IMR-90 (cell line): ENCODE measurements at places on chromosomes 11 and 22. TPM values are rescaled to one million over a fixed set of nuclear protein-coding genes. Genes with fewer than 3 reads are reported as not detected.

DNA sequence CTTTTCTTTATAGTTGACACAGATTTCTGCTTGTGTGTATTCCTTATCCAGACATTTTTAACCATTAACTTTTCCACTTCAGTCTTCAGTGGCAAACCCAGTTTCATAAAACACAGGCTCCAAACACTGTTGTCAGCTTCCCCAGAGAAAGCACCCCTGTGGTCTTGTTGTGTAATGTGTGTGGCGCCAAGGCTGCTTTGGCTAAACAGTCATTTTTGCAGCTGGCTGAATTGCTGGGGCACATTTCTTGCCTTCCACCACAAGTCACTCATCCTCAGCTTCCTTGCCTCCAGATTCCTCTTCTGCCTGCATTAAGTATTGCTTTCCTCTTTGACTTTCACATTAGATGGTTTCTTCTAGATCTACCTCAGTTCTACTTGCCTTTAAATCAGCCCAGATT lies 40.5 kb downstream of the ARHGAP1 start:
- DNase-seq, result peak; percentile 84

DNA sequence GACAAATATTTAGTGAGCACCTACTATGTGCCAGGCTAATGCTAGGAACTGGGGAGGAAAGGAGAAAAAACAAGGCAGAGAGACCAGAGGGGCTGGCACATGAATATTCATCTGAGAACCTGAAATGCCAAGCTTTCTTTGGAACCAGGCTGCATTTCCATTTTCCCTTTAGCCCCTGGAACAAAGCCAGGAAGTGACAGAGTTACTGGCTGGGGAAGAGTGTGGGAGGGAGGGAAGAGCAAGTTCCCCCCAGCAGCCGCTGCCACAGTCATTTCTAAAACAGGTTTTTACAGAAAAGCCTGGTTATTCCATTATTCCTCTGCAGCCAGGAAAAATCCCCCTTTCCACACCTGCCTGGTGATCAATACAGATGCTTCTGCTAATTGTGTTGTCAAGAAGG lies 97.0 kb downstream of the SPON1 start:
- DNase-seq, result no peak

DNA sequence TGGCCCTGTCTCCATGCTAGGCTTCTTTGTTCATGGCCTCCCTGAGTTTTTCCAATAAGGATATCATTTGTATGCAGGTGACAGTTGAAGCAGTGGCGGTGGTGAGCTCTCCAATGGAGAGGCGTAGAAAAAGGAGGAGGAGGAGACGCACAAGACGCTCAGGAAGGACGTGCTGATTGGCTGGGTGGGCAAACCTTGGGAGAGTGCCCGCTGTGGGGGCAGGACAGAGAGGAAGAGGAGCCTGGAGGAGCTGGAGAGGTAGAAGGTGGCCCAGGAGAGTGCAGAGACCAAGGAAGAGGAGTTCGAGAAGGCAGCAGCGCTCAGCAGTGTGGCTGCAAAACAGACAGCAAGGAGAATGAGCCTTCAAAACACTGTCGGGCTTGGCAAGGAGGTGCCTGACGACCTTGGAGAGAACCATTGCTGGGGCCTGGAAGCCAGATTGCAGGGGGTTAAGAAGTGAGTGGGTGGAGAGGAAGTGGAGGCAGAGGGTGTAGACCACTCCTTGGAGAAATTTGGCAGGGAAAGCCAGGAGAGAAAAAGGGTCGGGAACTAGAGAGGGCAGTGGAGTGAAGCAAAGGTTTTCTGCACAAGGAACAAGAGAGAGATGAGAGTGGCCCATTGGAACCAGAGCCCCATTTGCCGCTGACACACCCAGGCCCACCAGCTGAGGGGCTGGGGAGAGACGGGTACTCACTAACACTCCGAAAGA lies 7.5 kb downstream of the CLCF1 start:
- DNase-seq, result no peak

DNA sequence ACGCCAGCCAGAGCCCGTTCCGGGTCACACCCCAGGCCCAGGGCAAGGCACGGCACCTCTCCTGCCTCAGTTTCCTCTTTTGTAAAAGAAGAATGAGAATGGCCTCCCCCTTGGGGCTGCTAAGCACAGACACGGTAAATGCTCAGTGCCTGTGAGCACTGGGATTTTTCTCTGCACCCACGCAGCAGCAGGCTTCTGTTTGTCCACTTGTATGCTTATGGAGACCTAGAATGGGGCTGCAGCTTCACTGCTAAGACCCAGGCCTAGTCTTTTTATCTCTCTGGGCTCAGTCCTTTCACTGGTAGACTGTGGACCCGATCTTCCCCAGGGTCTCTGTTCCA lies 1327.9 kb downstream of the TBC1D22A start:
- no peak for DNase-seq

DNA sequence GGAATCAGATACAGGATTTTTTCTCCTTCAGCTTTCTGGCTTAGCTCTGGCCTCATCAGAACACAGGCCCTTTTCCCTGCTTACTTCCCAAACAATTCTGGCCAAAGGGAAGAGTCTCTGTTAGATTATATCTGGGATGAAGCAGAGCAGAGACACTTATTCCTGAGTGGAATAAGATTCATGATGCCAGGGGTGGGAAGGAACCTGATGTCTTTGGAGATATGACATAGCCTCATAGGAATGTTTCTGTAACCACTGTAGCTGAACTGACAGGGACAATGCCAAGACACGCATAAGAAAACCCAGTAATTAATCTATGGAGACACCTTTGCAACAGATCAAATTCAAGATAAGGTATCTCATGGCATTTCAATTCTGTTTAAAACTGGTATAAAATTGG lies 177.1 kb upstream of the RAG2 start:
- no peak for DNase-seq

- no peak for DNase-seq
Measured at GRCh38 chr22:17749605-17750395, 24.5 kb downstream of the BID start.

GRCh38 chr22:26558248-26558895 lies 31.6 kb downstream of the TPST2 start:
- peak; percentile 46 for DNase-seq

DNA sequence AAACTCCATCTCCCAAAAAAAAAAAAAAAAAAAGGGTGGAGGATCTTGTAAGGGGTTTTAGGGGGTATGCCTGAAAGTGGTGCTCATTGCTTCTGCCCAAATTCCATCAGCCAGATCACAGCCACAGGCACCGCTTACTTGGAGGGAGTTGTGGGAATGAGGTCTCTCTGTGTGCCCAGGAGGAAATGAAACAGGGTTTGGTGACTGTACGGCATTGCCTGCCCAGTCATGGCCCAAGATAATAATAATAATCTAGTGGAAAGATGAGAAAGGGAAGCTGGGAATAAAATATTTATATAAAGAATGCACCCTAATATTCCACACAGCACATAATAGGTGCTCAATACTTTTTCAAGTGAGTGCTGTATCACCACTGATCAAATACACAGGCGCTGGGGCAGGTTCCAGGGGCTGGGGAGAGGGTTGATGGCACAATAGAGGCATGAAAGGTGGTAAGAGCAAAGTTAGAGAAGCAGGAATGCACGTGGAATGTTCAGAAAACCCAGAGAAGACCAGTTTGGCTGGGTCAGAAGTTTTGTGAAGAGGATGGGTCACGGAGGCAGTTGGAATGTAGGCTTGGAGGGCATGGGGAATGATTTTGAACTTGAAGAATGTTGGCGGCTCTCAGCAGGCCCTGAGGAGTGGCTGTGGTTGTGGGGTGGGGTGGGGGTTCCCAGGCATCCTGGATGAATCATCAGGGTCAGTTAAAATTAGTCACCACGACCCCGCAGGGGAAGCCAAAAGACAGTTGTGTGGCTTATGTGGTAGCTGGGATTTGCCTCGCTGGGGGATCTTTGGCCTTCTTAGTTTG lies 12.5 kb upstream of the MB start:
- DNase-seq, result peak; percentile 98

DNA sequence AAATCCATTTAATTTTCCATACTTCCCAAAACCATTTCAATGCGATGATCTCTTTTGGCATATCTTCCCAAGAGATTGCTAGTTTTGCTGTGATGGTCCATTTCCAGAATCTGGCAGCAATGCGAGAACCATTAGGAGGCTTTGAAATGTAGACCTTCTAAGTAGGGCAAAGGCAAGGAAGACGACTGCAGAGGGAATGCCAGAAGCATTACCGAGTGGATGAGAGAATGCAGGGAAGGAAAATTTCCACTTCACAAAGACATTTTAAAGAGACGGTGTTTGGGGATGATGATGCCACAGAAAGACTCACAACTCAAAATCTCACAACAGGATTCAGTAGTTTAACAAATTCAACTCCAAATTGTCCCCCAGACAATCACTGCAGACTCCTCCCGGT lies 471 bp upstream of the CEP126 start:
- DNase-seq, result peak; percentile 49

DNA sequence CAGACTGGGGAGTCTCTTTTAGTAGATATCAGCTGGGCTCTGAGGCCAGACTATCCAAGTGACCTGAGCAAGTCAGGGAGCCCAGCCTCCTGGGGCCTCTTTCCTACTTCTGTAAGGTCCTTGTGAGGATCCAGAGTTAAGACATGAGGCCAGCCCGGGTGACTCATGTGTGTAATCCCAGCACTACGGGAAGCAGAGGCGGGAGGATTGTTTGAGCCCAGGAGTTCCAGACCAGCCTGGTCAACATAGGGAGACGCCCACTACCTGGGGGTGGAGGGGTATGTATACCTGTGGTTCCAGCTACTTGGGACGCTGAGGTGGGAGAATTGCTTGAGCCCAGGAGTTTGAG lies 36.9 kb upstream of the POLA2 start:
- peak; percentile 79 for DNase-seq

DNA sequence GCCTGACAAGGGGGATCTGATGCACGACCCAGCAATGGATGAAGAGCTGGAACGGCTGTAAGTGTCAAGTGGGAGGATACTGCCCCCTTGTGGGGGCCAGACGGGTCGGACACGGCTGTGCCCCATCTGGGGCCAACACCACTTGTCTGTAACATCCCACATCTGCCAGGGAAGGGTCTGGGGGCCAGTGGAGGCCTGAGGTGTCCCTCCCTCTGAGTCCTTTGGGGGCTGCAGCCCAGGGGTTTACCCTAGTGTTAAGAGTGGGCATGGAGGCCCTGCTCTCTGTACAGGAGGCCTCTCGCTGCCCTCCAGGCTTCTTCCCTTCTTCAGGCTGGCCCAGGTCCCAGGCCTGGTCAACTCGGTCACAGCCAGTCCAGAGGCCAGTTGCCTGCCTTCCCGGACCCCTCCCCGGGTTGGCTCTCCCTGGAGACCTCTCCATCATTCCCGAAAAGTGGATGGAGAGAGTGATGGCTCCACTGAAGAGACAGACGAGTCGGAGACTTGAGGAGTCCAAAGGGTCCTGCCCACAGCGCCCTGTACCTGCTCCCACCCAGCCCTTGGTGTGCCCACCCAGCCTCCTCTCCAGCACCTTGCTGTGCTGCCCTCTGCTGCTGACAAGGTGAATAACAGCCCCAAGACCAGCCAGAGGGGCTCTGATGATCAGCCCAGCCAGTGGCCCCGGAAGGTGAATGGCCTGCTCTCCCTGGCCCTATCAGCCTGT lies 15.4 kb downstream of the ARFGAP2 start:
- DNase-seq, result peak; percentile 69

GRCh38 chr22:25564320-25564978 lies at the start of gene GRK3:
GRK3 (plus strand) TSS chr22:25564675; CDS start chr22:25565041, 366 bp downstream.
- DNase-seq, result peak; percentile 27

MRGPRX3 gene
- total RNA-seq, result not detected in 2 replicates

OR4A16 gene
- not detected in 2 replicates for total RNA-seq

RTN4RL2 gene
- not detected in 2 replicates for total RNA-seq

CRYBB2 gene
- total RNA-seq, result not detected in 2 replicates

SLC35F2 gene
- total RNA-seq, result 15.4 and 16.9 TPM in 2 replicates

EXPH5 gene
- 0.56 and 0.72 TPM in 2 replicates for total RNA-seq

DBX1 gene
- not detected in 2 replicates for total RNA-seq
